ENCODE measurements at places on chromosomes 7 and 10.

- DNase-seq = no peak
Observed at GRCh38 chr10:98420786-98421185, 5.8 kb upstream of the PYROXD2 start.

DNA sequence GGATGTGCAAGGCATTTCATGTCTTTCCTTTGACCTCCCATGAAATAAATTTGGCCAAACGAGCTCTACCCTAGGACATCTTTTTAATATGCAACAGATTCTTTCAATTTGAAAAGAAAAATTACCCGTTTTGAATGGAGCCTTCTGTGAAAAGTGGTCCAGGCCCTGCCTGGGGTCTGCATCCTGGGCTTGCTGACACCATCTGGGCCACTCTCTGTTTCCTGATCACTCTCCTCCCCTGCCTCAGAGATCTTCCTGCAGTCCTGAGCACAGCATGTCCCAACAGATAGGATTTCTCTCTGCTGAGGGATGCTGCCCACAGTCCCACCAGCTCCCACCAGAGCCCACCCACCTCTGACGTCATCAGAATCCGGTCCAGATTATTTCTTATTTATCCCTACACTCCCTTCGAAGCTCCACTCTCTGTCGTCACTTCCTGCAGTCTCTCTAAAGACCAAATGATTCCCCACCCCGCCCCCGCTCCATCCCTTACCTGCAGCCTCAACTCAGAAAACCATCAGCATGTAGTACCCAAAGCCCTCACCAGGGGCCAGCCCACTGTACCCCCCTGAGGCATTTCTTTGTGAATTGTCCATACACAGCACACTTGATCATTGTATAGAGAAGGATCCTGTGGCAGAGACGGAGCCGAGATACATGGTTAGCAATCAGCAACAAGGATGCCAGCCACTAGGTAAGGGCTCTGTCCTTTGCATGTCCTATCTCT is 192.1 kb upstream of the MGMT start:
- no peak for DNase-seq

DNA sequence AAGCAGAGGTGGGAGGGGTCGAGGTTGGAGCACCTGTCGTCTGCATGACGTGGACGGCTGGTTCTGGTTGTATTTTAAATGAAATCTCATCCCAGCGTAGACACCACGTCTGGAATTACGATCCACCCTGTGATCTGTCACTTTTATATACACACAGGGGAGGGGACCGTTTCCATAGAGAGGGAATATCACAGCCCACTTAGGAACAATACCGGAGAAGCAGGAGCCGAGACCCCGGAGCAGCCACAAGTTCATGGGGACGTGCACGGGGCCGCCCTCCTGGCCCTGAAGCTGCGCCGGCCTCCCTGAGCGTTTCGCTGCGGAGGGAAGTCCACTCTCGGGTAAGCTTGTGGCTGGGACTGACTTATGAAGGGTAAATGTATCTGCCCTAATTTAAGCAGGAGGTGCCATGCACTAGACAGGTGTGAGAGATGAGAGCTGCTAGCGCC is at the start of gene UCN3:
Gene UCN3 (plus strand): TSS at position 77 of the 449 bp plus-strand sequence. CDS start 8,755 bp downstream, outside the sequence.
- no peak for DNase-seq

DNA sequence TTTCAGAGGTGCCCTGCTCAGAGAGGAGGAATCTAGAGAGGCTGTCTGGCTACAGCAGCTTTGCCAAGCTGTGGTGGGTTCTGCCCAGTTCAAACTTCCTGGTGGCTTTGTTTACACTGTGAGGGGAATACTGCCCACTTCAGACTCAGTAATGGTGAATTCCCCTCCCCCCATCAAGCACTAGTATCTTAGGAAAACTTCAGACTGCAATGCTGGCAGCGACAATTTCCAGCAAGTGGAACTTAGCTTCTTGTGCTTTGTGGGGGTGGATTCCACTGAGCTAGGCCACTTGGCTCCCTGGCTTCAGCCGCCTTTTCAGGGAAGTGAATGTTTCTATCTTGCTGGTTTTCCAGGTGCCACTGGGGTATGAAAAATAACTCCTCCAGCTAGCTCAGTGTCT is 42.8 kb downstream of the CYP2C8 start:
- DNase-seq = no peak

- DNase-seq = no peak
Observed at GRCh38 chr7:39557222-39557621, 9.0 kb upstream of the YAE1 start.

DNA sequence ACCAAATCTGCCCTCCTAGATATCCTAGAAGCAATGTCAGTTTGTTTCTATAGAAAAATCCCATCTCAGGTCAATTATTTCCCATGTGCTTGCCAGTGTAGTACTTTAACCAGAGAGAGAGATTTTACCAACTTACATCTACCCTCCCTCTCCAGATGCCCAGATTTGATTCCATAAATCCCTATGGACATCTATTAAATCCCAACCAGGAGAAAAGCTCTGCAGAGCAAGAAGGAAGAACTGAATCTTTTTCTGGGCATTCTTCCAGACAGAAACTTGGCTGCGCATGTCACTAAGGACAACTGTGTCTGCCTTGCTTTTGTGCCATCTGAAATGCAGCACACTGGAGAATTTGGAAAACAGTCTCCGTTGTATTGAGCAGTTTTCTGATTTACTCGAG is 597.6 kb downstream of the SORCS1 start:
- no peak for DNase-seq

DNA sequence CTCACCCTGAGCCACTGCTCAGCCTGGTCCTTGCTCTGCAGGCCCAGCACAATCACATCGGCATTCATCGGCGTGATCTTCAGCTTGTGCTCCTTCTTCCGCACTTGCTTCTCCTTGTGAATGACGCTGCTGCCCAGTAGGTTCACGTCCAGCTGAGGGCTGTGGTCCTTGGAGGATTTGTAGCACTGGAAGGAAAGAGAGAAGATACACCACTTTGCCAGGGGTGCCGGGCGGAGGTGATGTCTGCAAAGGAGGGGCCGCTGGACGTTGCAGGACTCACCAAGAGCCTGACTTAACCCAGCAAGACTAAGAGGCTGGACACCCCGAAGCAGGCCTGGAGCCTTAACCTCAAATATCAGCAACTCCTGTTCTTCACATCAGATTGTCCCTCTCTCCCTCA is 74.8 kb downstream of the VWA2 start:
- peak; percentile 68 for DNase-seq

DNA sequence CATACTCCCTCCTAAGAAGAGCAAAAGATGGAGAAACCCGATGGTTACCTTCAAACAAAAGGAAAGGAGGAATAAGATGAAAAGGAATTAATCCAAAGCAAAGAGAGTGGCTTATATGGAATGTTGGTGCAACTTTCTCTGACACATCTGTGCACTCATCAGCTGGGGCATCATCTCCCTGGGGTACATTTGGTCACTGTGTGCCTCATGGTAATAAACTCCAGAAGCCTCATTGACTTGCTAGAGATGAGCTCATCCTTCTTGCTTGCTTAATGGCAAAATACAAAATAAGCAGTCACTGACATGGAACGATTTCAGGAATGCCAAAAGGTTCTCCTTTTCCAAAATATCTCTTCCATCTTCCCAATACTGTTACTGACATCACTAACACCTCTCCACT is 22.5 kb downstream of the CAV1 start:
- DNase-seq = no peak

DNA sequence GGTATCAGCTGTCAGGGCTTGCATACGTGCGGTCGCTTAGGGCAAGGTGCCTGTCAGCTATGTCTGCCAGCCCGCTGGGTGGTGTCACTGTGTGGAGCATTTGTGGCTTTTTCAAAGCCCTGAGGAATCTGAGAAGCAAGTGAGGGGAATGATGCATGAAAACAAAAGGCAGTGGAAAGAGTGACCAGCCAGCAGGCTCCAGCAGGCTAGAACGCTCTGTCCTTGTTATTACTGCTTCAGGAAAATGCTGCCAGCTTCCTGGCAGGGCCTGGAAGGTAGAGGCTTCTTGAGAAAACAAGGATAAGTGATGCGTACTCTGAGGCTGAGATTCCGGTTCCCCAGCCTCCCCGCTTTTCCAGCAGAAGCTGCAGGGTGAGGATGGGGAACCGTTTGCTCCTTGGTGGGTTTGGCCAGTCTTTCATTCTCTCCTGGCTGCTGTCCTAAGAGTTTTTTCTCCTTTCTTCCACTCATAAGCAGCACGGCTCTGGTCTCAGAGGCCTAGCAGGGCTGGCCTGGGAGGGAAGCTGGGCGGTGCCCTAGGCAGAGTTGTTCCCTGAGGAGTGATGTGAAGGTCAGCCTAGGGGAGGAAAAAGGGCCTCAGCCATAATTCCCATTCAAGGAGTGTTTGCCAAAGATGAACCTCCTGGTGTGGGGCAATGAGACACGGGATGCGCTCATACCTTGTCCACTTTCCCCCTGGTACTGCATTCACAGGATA is 42.8 kb upstream of the MKLN1 start:
- DNase-seq = no peak

- no peak for DNase-seq
Observed at GRCh38 chr7:135884495-135885232, 92.5 kb downstream of the MTPN start.

DNA sequence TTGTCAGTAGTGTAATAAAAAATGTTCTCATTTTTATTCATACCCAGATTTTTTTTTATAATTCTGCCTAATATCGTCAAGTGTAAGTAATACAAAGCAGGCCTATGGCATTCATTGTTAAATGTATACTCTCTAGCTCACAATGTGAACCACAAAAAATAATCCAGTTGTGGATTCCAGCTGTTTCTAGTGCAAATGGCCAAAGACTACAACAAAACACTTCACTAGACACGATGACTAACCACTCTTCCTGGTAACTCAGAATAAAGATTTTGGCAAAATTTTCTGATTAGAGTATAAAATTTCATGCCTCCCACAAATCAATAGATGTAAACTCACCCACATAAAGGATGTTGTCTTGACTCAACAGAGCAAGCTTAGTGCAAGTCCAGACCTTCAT is 396.6 kb downstream of the DGKB start:
- DNase-seq = no peak

GRCh38 chr7:49639068-49639593 is 134.3 kb upstream of the VWC2 start:
- no peak for DNase-seq

DNA sequence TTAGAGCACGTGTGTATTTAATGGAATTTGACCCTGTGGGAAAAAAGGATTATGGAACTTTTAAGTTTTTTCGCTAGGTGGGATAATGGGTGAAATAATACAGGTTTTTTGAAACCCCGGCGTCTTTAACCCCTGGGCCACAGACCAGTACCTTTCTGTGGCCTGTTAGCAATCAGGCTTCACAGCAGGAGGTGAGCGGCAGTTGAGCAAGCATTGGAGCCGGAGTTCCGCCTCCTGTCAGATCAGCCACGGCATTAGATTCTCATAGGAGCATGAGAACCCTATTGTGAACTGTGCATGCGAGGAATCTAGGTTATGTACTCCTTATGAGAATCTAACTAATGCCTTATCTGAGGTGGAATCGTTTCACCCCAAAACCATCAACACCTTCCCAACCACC is 28.6 kb downstream of the WAC start:
- no peak for DNase-seq

DNA sequence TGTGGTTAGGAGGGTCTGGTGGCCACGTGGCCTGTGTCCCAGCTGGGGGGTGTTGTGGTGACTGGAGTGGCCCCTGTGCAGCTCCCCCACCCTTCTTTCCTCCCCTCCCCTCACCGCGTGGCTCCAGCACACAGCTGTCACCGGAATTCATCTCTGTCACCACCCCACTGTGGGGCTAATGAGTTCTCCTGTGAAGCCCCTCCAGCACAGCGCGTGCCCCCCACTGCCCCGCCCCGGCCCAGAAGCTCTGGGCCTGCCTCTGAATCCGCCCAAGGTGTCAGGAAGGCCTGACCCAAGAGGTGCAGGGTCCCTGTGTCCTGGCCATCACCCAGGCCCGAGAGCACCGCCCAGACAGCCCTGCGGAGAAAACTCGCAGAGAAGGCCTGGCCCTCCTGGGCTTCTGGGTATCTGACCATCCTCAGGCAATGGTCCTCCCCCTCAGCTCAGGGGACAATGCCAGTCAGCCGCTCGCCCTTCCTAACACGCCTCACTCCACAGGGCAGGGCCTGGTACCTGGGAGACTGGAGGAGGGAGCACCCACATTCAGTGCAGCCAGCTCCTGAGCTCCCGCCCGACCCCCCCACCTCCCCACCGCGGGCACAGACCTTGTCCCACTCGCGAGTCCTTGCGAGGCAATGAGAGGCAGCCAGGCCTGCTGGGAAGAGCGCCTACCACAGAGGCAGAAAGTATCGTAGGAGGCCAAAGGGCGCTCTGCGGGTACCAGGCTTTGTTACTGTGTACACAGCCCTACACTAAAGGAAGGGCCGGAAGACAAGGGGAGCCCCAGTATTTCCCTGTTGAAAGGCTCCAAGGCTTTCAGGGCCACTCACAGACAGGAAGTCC is 38.2 kb downstream of the GBX1 start:
- no peak for DNase-seq

DNA sequence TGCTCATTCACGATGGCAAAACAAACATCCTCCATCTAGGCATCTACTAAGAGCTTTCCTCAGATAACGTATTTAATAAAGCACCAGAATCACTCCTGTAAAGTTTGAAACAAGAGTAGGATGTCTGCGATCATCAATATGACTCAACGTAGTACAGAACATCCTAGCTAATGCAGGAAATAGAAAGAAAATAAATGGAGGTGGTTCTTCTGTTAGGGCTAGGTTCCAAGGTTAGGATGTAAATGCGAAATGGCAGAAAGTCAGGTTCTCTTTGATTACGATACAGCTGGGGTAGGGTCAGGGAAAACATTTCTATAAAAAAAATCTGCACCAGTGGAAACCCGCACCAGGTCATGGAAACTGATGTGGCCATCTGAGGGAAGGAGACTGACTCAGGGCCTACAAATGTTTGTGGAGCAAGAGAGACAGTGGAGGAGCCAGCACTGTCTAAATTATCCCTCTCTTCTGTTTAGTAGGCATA is 29.1 kb downstream of the CCDC6 start:
- no peak for DNase-seq

DNA sequence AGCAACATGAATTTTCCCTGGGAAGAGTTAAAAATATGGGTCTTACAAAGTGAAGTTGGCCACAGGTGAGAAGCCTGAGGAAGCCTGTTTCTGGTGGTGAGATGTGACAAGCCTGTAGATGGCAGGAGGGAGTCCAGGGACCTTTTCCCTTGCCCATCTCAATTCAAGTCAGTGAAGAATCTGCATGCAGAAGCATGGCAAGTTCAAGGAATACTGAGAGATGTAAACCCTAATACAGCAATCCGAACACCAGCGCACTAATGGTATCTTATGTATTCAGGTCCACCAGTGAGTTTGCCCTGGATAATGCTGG is 73.6 kb downstream of the RHOBTB1 start:
- DNase-seq = no peak

DNA sequence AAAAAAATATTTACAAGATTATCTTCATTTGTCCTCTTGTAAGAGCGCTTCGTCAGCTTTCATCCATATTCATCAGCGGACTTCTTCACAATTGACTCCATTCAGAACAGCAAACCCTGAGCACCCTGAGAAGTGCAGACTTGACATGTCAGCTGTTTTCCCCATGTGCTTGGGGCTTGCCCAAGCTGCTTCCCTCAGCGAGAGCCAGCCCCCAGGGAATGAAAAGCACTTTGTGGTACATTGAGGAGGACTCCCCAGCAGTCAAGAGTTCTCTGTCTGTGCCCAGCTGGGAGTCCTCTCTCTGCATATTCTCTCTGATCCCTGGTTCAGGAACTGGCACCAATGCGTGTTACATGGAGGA is 22.7 kb downstream of the HKDC1 start:
- peak; percentile 56 for DNase-seq

GRCh38 chr10:119518176-119518575 is 24.3 kb downstream of the RGS10 start:
- DNase-seq = peak; percentile 78

GRCh38 chr7:128812514-128813168 is 17.6 kb upstream of the FLNC start:
- peak; percentile 78 for DNase-seq
